ENCODE measurements at places on chromosomes 3 and 15.

DNA sequence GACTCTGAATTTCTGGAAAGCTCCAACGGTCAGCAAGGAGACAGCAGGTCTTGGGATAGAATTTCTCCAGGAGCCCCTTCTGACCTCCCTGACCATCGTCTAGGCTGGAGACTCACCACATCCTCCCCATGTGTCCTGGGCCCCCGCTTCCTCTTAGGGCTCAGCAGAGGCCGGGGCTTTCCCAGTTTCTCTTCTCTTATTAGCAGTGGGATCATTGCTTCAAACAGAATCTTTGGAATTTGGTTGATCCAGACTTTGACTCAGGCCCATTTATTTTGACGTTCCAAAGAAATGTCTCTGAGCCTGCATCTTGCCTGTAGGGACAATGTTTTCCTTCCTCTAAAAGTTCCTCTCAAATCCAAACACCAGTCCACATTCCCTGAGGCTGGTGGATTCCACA lies 38.4 kb upstream of the SLC6A6 start:
- no peak for DNase-seq

- DNase-seq, result no peak
Observed at GRCh38 chr15:54594115-54594514, 602.6 kb downstream of the RSL24D1 start.

GRCh38 chr3:138686771-138687221 lies 78.2 kb downstream of the FAIM start:
- no peak for DNase-seq

DNA sequence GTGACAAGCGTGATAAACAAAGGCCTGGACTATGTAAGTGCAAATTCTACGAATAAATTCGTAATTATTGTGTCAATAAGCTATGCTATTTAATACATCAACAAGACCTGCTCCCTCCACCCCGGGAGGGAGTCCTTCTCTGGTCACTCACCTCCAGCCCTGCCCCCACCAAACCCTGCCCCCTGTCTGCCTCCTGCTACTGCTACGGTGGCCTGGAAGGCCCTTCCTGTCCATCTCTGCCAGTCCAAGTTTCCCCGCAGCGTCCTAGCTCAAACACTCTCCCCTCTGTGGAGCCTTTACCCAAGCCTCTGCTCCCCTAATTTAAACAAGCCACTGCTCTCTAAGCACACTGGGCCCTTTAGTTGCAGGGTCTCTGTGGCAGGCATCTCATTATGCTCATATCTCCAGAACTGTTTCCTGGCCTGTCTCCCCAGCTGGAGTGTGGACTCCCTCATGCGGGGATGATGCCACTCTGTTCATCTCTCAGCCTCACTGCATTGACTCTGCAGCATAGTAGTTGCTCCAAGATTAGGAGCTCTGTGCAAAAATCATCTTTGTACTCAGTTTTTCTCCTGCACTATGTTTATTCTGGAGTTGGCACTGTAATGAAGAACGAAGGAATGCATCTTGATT lies 241.2 kb downstream of the NTRK3 start:
- no peak for DNase-seq

GRCh38 chr3:50623840-50624474 lies 7.0 kb downstream of the MAPKAPK3 start:
- DNase-seq, result no peak

DNA sequence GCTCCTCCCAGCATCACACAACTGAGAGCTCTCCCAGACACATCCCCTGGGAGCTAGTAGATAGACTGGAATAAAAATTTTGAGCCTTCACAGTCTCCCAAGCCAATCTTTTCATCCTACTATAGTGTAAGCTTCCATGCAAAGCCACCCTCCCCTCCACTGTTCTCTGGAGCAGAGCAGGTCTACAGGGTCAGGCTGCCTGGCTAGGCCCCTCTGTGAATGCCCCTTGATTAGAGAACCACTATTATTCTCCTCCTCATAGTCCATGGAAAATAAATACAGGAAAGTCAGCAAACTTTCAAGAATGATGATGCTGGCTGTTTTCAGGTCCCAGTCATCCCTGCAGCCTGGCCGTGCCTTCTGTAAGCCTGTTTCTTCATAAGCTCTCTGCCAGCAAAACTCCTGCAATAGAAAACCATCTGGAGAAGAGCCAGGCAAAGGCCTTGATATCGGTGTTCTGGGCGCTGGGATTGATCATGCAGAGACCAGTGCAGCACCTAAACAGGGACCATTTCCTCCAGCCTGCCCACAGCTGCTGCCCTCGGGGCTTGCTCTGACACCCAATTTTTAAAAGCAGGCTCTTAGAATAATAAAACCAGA lies 51.7 kb downstream of the CRYGS start:
- no peak for DNase-seq

DNA sequence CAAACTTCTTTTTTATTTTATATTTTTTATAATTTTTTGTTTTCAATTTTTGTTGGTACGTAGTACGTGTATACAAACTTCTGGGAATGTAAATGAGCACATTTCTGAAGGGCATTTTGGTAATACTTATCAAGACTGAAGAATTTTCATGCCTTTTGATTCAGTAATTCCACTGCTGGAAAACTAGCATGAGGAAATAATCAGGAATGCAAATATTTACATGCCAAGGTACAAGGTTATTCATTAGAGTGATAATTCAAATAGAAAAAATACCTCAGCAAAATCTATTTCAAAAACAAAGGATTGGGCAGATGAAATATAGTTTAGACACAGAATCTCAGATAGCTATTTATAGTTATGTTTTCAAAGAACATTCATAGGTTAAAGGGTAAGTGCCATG lies 128.7 kb downstream of the DMXL2 start:
- no peak for DNase-seq

DNA sequence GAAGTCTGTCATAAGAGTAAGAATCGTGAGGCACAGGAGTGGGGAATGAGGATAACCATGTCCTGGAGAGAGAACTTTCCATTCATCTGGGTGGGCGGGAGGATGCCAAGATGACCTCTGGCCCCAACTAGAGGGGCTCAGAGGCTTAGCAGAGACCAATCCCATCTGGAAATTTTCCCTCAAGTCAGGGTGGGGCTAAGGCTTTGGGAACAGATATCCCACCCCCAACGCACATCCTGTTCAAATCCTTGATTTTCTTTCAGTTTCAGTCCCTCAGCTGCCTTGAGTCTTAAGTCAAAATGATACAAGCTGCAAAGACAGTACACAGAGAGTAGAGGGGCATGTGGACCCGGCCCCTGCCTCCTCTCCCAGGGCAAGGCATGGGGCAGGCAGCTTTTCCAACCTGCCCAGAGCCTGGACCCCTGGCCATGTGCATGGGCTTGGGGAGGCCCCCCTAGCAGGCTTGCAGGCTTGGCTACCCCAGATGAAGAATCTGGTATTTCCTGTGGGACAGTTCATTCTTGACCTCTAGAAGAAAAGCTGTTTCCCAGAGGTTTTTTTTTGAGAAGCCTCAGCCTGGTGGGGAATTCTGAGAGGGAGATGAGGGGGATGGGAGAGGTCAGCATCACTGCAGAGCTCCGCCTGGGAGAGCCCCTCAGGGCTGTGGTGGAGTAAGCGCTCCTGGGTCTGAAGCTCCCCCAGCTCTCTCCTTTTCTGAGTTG lies 109.7 kb upstream of the HACD2 start:
- no peak for DNase-seq

DNA sequence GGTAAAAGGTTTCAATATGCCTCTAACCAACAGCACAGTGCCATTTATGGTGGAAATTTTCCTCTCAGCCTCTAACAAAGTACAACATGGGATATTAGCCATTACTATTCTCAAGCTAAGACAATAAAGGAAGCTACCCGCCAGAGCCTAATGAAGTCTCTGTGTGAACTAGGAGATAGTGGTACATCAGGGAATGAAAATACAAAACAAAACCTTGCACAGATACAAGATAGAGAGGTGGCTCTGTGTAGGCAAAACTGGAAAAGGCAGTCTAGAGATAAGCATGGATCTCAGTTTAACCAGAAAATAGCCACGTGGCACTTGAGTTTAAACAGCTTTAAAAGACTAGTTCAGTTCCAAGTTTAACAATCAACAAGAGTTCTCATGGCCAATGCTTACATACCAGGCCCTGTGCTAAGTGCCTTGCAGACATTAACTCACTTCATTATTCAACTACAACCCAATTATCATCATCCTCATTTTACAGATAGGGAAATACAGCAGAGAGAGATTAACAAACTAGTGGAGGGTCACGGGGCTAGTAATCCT lies 279.3 kb downstream of the IGSF11 start:
- DNase-seq, result no peak

- DNase-seq, result no peak
Observed at GRCh38 chr15:82570721-82571508, 30.7 kb upstream of the RPS17 start.

DNA sequence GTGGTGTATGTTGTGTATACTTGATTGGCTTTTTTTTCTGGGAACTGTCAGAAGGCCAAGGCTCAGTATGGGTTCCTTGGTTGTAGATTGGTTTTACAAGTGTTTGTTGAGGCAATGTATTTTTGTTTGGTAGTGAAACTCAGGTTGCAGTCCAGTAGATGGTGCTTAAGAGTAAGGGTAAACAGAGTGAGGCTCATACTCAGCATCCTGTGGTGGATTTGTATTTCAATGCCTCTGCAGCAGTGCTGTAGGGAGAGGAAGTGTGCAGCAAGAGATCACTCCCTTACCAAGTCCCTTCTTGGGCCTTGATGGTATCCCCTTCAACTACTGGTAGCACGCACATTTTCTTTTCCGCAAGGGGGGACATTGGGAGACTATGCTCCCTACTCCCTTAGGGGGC lies 428.5 kb upstream of the CNTN3 start:
- DNase-seq, result no peak

DNA sequence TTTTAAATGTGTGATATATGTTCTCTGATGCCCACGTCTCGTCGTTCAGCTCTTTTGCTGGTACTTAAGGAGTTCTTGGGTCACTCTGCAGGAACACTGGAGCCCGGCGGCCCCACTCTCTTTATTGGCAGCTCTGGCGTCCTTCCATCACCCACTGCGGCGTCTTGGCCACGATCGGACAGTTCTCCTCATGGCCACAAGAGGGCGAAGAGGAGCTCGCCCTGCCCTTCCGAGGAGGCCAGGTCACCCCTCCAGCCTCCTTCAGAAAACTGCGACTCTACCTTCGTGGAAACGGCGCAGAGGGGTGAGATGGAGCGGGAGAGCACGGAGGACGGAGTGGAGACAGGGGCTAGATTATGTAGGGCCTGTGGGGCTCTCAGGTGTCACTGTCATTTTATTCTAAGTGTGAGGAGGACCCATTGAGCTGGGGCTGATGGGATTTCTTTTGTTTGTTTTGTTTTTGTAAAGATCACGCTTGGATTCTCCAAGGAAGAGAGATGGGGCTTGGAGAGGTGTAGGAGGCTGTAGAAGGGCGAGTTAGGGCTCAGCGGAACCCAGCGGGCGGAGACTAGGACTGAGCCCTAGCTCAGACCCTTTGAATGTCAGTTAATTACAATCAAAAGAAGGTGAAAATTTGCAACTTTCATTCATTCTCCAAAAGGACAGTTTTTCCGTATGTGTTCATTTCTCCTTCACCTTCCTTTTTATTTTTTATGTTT lies 28.0 kb upstream of the GABRA5 start:
- DNase-seq, result no peak

DNA sequence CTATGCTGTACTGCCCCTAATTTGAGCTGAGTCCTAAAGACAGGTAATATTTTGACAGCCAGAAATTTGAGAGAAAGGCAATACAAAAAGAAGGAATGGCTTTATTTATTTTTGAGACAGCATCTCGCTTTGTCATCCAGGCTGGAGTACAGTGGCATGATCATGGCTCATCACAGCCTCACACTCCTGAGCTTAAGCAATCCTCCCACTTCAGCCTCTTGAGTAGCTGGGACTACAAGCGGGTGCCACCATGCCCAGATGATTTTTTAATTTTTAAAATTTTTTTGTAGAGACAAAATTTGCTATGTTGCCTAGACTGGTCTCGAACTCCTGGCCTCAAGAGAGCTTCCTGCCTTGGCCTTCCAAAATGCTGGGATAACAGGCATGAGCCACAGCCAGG lies 77.4 kb upstream of the SLC4A7 start:
- no peak for DNase-seq

DNA sequence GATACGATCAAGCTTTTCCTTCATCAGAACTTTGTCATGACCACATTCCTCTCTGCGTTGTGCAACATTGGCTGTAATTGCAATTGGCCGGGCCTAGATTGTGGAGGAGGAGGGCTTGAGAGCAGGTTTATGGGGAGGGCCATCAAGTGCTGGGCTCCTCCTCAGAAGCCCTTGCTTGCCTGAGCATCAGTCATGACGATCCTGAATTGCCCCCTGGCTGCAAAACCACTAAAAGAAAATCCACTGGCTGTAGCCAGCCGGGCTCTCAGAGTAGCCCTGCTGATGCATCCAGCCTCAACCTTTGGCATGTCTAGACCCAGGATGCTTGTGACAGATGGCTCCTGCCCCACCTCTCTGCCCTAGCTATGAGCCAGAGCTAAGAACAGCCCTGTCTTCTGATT lies 13.4 kb upstream of the TRH start:
- no peak for DNase-seq

GRCh38 chr3:43759297-43759782 lies 68.6 kb downstream of the ABHD5 start:
- DNase-seq, result no peak

DNA sequence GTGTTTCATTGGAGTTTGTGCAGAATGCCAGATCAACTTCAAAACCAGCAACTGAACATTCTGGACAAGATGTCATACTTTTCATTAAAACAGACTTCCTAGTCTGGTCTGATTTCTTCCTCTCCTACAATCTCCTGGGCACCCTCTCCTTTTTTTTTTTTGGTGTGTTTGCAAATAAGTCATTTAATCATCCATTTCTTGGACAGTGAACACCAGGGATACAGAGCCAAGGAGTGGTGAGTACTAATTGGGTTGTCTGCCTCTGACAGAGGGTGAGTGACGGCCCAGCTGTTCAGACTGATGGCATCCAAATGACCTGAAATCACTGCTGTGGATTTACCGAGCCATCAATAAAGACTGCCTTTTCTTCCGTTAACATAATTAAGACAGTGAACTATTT lies 158.0 kb downstream of the STT3B start:
- DNase-seq, result no peak

DNA sequence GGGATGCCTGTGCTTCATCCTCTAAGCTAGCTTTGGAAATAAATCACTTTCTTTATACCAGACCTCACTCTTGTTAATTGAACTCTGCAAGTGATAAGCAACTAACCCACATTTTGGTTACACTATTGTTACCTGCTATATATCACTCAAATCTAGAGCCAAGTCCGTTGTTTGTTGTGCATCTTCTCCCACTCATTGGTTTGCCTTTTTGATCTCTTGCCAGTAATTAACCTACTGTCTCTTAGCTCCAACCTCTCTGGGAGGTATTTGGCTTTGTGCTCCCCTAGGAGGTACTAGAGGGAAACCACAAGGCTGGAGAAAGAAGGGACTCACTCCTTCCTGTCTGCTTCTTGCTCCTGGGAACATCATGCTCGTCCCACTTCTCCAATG lies 12.8 kb upstream of the CRBN start:
- no peak for DNase-seq

All from T-helper 9 cell (primary cell).